ENCODE measurements at places on chromosomes 2 and 18. TPM values are rescaled to one million over a fixed set of nuclear protein-coding genes. Genes with fewer than 3 reads are reported as not detected.

FBXO41 gene
- total RNA-seq: 13.2 TPM

IDH1 gene
- total RNA-seq: 16.0 TPM

- H3K36me3 ChIP-seq: no peaks in the 10 kb centered on the region
- no peaks in the 10 kb centered on the region for H3K4me1 ChIP-seq
- DNase-seq: no peak
- H3K4me3 ChIP-seq: no peak overlapping the region
These were observed 38.0 kb upstream of the COL5A2 start for GRCh38 chr2:189217541-189217940.

- H3K36me3 ChIP-seq: no peaks in the 10 kb centered on the region
- H3K4me3 ChIP-seq: no peak overlapping the region
- no peaks in the 10 kb centered on the region for H3K27me3 ChIP-seq
- H3K4me1 ChIP-seq: no peaks in the 10 kb centered on the region
These were observed 19.5 kb upstream of the TSPYL6 start for GRCh38 chr2:54275541-54275940.

ASB18 gene
- total RNA-seq: not detected

SERPINB10 gene
- not detected for total RNA-seq

REG1B gene
- total RNA-seq: not detected

GRCh38 chr2:168357797-168358472 lies 98.1 kb upstream of the CERS6 start:
- H3K27me3 ChIP-seq: no peaks in the 10 kb centered on the region
- H3K4me3 ChIP-seq: no peak overlapping the region
- no peak for DNase-seq
- H3K27ac ChIP-seq: no peak overlapping the region
- H3K36me3 ChIP-seq: no peaks in the 10 kb centered on the region

DNA sequence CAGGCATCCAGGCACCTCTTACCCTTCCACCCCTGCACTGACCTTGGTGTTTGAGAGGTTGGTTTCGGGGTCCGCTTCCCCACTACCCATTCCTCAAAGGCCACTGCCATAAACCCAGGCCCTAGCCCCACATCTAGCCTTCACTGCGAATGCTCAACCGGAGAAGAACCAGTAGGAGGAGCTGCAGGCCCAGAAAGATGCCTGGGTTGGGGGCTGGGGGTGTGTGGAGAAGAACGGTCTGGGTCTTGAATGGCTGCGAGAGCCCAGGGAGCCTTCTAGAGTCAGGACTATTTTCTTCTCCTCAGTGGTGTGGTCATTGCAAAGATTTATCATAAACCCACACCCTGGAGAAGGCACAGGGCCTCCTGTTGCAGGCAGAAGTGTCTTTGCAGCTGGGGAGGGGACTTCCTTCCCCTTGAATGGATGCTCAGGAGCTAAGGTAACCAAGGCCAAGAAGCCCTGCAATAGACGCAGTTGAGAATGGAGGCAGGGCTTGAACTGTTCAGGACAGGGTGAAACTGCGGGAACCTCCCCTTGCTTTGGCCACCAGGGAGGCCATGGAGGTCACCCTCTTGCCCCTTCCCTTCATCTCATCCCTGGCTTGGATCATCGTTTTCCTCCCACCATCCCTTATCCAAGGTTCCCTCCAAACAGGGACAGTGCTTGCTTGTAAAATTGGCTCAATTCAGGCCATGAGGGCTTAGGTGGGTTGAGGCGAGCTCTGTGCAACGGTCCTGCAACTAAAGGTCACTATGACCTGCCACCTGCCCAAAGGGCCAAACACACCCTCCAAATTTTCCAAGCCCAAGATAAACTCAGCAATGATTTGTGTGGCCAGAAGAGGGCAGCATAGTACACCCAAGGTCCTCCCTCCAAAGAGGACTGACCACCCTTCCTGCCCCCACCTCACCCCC lies 20.9 kb downstream of the THNSL2 start:
- no peak for DNase-seq
- no peaks in the 10 kb centered on the region for H3K36me3 ChIP-seq
